ENCODE measurements at places on chromosomes 2 and 18.

DNA sequence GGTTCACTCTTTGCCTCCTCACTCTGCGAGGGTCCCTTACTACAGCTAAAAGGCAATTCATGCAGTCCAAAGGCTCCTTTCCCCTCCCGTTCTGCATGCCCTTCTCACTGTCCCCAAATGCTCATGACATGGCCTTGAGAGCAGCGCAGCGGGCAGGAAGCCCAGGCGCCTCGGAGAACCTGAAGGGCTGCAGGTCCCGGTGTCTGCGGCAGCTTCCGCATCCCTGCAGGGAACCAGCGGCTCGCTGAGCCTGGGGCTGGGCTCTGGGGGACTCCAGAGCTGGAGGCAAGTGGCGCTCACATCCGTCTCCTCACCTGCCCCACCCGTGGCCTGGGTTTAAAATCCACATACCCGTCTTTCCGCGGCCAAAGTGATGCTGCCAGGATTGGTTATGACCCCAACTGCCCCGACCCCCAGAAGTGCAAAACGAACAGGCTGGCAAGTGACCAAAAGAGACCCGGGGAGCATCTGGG lies 462 bp upstream of the CIDEA start:
- DNase-seq: no peak

DNA sequence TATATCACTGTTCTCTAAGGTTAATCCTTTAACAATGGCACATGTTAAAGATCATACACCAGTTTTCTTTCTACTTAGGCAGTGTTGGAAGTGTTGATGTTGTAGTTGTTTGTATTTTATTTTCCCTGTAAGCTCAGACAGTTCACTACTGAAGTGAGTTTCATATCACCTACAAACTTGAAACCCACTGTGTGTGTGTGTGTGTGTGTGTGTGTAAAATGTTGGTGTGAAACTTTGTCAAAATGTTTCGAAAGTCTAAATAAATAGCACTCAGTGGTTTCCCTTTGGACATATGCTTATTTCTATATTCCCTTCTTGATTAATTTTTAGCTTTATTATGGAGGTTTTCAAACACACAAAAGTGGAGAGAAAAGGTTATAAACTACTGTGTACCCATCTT lies 79.8 kb upstream of the CAVIN2 start:
- DNase-seq: no peak

GRCh38 chr2:15614545-15615300 lies 23.1 kb downstream of the DDX1 start:
- DNase-seq: no peak

DNA sequence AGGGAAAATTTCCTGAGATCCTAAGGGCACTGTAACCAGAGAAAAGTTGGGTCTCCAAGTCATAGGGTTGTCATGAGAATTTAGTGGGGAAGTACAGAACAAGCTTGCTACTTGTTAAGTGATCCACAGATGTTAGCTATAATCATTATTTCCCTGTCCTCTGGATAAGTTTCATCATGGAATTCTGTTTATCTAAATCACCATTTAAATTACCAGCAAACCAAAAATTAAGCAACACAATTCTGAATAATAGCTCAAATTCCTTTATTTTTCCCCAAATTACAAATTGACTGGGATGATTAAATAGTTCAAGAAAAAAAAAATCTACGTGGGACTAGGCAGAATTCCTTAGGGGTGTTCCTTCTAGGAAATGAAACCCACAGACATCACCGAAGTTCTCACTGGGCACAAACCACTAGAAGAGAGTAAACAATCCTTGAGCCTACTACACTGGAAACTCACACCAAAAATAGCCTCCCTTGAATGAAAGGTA lies 159.5 kb downstream of the COL6A3 start:
- DNase-seq: no peak

DNA sequence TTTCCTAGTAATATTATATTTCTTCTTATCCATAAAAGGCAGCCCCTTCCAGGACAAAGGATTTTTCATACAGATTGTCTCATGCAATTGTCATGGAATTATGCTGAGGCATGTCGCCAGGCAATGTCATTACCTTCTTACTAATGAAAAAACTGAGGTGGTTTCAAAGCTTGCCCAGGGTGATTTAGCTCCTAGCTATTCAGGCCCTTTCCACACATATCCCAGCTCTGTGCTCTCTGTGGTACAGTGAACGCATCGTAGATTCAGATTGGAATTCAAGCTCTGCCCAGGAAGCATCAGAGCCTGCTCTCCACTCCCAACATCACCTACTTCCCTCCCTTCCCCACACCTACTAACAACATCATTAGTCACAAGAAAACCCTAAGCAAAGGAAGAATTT lies 60.1 kb downstream of the ATP8B1 start:
- DNase-seq: no peak

DNA sequence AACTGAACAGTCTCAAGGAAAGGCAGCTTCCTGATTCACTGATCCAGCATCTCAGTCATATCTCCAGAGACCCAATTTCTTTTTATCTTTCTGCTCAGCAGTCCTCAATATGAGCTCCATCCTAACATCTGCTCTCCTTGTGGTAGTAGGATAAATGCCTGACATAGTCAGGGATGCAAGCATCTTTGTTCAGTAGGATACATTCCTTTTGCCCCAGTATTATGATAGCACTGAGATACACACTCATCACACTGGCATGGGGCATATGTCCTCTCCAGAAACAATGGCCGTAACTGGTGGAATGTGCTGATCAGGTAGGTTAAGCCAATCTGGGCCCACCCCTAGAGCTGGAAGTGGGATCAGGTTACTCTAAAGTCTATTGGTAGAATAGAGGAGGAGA lies 207.2 kb downstream of the ETAA1 start:
- no peak for DNase-seq

DNA sequence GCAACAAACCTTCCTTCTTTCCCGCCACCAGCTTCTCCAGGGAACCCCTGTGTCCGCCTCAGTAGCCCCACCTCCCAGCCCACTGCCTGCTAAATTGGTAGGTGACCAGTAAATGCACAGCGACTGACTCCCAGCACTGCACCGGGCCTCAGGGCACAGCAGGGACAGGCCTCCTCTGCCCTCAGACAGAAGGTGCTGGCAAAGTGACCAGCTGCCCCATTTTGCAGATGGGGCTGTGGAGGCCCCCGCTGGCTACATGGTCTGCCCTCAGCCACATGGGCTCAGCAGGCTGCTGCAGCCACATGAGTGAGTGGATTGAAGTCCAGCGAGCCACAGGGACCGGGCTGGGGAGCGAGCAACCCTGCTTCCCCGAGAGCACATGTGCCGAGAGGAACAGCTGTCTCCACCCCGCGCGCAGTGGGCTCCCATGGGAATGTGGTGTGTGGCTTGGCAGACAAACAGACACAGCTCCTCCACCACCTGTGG lies 7.8 kb upstream of the NPPC start:
- no peak for DNase-seq

GRCh38 chr2:216408426-216409290 lies 3.6 kb upstream of the SMARCAL1 start:
- no peak for DNase-seq

DNA sequence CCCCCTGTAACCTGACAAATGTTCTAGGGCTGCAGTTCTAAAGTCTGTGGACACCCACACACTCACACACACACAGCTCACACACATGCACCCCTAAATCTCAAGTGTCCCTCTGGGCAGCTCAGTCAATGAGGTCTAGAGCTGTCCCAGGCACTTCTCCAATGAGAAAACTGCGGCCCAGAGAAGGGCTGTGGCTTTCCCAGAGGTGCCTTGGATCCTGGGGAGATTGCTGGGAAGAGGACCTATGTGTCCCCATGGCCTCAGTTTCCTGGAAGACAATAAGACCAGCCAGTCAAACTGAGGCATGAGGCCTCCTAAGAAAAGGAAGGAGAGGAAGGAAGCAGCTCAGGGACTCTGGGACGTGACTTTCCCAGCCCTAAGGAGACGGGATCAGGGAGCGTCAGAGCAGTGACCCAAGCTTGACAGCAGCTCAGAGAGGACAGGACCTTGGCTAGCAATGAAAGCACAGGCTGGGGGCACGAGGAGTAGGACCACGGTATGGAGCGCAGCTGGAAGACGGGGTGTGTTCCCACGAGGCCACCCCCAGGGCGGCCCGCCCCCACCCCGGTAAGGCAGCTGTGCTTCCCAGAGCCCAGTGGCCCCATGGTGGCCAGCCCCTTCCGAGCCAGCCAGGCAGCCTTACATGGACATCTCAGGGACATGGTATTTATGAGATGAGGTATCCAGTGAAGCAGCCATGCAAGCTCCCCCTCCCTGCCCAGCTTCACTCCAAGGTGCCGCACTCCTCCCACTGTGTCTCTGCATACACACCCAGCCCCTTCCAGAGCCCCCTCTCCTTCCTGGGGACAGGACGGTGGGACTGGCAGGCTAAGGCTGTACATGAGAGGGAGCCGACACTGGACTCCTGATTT lies 46.0 kb downstream of the TNS1 start:
- DNase-seq: no peak

DNA sequence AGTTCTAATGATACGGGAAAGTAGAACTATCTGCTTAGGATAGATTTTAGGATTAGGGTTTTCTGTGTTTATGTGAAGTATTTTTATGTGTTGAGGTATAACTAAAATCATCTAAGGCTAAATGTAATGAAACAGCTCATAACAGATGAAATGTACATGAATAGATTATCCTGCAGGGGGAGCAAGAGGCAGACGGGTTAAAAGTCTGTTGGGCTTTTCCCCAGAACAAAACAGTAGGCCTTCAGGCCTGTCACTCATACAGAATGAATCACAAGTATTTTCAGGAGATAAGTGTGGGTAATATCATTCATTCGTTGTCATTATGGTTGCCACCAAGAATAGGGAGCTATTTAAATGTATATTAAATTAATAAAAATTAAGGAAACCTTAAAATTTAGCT lies 107.9 kb upstream of the IL1R2 start:
- DNase-seq: no peak

- DNase-seq: no peak
These were observed 1.1 kb downstream of the MAP4K3 start for GRCh38 chr2:39435741-39436591.

DNA sequence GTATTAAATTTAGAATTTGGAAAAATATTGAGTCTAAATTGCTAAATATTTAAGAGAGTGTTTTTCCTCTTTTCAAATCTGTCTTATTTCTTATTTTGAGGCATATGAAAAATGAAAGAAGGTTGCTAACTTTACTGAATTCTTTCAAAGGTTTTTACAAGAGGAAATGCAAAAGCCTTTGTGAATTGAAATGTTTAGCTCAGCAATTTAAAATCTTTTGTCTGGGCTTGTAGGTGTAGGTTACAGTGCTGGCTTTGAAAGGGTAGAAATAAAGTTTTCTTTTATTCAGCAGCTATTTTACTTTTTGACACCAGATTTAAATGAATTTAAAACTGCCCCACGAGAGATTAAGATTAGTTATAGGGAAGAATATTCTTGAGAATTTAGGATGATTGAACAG lies 192.0 kb downstream of the CDH7 start:
- DNase-seq: no peak

- DNase-seq: no peak
These were observed 142.7 kb upstream of the NRP2 start for GRCh38 chr2:205539603-205540002.

- no peak for DNase-seq
These were observed 206.7 kb downstream of the MGAT5 start for GRCh38 chr2:134460583-134460998.

GRCh38 chr18:9209279-9209678 lies 72.7 kb downstream of the ANKRD12 start:
- no peak for DNase-seq

- no peak for DNase-seq
These were observed 167.5 kb downstream of the ALK start for GRCh38 chr2:29753671-29754444.

DNA sequence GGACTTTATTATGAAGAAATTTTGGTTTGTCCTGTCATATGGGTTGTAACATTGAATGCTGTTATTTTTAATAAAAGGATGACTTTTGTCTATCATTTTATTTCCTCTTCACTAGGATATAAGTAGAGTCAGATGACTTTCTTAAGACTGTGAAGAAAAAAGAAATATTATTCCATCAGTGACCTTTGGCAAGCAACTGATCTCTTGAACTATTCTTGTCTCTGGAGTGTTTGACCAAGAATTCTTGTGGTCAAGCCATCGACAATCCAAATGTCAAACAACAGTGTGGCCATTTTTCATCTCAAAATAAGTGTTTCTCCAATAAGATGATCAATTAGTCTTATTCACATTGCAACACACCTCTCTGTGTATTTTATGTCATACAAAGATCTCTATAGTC lies 24.9 kb downstream of the HOXD1 start:
- DNase-seq: no peak

- DNase-seq: no peak
These were observed 379.0 kb downstream of the SETBP1 start for GRCh38 chr18:45059695-45060094.

DNA sequence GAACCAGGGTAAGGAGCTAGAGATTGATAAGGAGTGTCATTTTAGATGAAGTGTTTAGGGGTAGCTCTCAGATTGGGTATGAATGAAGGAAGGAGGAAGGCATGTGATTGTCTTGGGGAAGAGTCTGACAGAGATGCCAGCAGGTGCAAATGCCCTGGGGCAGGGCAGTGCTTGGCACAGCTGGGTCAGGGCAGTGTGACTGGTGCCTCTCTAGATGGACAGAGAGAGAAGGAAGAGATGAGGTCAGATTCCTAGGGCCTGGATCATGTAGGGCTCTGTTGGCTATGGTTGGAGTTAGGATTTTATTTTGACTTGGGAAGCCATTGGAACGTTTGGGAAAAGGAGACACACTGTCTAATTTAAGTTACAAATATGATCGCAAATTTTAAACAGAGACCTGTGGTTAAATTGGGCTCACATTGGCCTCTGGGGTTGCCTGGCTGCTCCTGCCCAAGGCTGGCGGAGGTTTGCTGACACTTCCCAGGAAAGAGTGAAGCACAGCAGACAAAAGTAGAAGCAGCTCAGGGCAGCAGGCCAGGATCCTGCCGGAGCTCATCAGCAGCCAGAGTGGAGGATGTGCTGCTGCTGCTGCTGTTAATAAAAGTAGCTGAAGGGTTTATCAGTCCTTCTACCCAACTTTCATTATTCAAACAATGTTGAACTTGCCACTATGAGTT lies 32.7 kb upstream of the FHL2 start:
- DNase-seq: no peak

All from T-helper 9 cell (primary cell).